Pancreas (tissue), 10 donors: ENCODE measurements at places on chromosomes 2 and 18. TPM values are rescaled to one million over a fixed set of nuclear protein-coding genes. Genes with fewer than 3 reads are reported as not detected.
A peak's percentile ranks its signal among the peaks of the same experiment; 100 is the strongest.

DNA sequence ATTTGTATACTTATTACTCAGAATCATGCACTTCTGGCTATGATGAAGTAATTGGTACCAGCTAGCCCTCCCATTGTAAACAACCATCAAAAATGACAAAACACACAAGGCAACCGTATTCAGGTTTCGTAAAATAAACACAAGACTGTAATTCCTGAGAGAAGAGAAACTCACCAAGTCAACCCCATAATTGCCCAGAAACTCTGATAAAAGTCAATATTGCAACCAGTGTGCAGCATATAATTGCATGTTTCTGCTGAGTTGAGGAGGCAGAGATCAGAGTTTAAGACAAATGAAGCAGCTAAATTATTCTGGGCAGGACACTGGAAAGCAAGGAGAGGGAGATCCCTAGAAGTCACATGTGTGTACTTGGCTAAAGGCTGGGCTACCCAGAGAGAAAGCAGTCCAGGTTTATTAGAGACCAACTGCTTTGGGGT is 90.3 kb downstream of the ROCK2 start:
- no peak for DNase-seq

- DNase-seq, result no peak
These were observed 226.8 kb downstream of the TNS1 start for GRCh38 chr2:217775920-217776503.

DNA sequence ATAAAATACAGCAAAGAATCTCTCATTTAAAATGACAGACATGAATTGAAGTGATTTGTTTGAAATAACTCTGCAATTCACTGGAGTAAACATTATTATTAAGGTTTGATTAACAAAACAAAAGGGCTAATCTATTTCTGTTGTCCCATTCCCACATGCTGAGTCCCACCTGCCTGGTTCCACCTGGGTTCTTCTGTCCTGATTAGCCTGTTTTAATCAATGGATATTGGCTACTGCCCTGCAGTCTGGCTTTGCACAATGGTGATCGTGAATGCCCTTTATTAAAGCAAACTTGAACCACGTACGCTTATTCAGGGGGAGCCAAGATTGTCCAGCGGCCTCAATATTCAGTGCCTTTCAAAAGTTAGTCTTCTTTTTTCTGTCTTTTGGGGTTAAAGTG is 72.8 kb upstream of the CDH19 start:
- DNase-seq, result no peak

- no peak for DNase-seq
These were observed 206.8 kb downstream of the VAPA start for GRCh38 chr18:10120622-10121021.

TRIM43 gene
- polyA plus RNA-seq, result not detected

GRCh38 chr2:12416600-12416999 is 300.1 kb upstream of the TRIB2 start:
- peak; percentile 33 for DNase-seq

DNA sequence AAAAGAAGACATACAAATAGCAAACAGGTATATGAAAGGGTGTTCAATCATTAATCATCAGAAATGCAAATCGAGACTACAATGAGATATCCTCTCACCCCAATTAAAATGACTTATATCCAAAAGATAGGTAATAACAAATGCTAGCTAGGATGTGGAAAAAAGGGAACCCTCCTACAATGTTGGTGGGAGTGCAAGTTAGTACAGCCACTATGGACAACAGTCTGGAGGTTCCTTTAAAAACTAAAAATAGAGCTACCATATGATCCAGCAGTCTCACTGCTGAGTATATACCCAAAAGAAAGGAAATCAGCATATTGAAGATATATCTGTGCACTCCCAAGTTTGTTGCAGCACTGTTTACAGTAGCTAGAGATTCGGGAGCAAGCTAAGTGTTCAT is 271.5 kb downstream of the MBD5 start:
- DNase-seq, result no peak

HOXD13 gene
- not detected for polyA plus RNA-seq

DNA sequence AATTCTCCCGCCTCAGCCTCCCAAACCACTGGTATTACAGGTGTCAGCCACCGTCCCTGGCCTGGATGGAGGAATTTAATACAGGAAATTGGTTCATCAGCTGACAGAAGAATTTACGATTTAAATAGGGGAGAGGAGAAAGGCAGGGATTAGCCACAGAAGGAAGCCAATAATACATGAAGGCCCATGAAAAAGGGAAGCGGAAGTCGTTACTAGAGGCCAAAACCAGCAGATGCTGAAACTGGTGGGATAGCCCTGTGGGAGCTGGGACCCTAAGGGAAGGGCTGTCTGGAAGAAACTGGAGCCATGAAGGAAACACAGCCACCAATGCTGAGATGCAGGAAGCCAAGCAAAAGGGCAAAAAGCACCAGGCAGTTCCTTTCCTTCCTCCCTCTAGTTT is 163.7 kb upstream of the RMP24 start:
- DNase-seq, result no peak

WDFY1 gene
- 5.5 TPM for polyA plus RNA-seq

DNA sequence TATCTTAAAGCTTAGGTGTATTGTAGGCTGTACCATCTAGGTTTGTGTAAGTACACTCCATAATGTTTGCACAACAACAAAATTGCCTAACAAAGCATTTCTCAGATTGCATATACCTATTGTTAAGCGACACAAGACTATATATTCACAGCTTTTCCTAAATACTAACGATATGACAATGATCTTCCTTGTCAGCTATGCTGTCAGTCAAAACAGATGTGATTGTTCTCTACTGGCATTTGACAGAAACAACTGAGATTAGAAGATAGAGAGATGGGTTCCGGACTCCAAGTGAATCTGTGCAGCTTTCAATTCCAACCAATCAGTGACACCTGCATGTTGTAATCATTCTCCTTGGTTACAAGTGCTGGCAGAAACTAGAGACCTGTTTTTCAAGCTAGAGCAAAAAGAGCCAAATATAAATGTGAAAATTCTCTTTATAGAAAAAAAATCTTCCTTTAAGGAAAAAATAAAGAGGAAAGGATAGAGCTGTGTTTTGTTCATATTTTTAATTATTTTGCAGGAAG is 1232.3 kb upstream of the SLC39A10 start:
- DNase-seq, result no peak

STAT4 gene
- polyA plus RNA-seq, result 2.0 TPM

TNFAIP6 gene
- 0.16 TPM for polyA plus RNA-seq

ANKRD30BL gene
- 0.11 TPM for polyA plus RNA-seq

GRCh38 chr18:79283131-79283810 is 112.5 kb upstream of the NFATC1 start:
- DNase-seq, result no peak

GRCh38 chr2:162821176-162821575 is 17.4 kb downstream of the KCNH7 start:
- no peak for DNase-seq

DNA sequence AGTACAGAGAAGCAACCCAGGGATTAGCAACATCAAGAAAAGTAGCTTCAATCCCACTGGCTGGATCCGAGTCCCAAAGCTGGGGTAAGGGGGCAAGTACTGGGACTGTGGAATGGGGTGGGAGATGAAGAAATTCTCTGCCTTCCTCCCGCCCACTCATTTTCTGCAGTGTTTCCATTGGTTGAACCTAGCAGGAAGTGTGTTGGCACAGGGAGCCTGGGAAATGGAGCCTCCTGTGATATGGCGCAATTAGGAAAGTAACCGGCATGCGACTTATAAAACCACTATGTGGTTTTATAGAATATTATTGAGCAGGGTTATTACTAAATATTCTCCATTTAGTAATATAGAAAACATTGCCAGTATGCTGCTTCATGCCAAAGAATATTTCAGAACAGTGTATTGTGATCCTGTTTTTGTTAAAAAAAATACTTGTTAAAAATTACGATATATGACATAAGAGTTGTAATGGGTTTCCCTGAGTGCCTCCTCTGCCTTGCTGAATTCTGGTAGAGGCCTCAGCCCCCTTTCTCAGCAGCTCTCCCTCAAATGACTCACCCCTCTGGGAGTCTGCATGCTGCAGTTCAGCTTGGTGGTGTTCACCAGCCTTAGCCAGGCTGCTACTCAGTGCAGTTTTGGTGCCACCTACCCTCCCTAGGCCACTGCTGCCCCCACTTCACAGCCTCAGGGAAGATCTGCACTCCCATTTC is 60.5 kb downstream of the HK2 start:
- DNase-seq, result no peak

DNA sequence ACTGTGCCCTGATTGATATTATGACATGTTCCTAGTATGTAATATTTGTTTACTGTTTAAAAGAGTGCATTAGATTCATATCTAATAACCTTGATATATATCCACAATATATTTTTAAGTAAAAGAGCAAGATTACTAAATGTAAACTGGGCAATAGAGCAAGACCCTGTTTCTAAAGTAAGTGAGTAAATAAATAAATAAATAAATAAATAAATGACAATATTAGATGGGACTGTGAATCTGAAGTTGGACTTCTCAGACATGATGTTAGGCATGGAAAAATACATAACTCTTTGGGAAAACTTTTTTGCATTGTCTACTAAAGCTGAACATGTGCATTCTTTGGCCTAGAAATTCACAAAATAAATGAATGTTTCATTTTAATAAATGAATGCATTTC is 164.7 kb downstream of the CCDC178 start:
- DNase-seq, result no peak

DNA sequence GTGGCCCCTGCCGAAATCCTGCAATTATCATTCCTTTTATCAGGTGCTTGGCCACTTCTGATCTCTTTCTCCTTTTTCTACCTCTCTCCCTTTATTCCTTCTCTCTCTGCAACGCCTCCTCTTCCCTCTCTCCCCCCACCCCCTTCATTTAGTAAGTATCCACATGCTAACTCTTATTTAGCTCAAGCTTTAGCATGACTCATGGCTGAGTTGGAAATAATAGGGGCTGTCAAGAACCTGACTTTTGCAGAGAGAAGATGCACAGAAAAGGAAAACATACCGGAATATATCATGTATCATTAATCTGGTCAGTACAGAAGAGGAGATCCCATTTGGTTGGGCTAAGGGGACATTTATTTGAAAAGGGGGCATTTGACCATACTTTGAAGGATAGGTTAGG is 33.1 kb downstream of the FAM171B start:
- no peak for DNase-seq

HMSD gene
- 0.08 TPM for polyA plus RNA-seq

DNA sequence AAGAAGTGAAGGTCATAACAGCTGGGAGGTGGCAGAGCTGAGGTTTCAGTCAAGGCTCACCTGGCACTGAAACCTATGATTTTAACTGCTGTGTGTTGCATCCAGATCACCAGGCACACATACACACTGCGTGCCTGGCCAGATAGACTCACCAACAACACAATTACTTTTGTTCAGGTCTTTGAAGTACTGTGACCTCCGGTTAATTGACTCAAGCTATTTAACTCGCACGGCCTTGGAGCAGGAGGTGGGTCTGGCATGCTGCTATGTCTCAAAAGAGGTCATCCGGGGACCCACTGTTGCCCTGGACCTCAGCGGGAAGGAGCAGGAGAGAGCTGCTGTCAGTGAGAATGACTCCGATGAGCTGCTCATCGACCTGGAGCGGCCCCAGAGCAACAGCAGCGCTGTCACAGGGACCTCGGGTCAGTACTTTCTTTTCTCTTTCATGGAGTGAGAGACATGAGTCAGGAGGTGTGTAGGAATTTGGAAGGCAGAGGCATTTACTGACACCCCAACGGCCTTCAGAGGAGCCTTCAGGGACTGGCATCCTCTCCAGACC is 104.1 kb downstream of the ESCO1 start:
- DNase-seq, result no peak

REG3G gene
- polyA plus RNA-seq, result 73.2 TPM

- no peak for DNase-seq
These were observed 30.8 kb downstream of the SESTD1 start for GRCh38 chr2:179233626-179234430.

- no peak for DNase-seq
These were observed 1.5 kb downstream of the TET3 start for GRCh38 chr2:73986085-73986681.

DNA sequence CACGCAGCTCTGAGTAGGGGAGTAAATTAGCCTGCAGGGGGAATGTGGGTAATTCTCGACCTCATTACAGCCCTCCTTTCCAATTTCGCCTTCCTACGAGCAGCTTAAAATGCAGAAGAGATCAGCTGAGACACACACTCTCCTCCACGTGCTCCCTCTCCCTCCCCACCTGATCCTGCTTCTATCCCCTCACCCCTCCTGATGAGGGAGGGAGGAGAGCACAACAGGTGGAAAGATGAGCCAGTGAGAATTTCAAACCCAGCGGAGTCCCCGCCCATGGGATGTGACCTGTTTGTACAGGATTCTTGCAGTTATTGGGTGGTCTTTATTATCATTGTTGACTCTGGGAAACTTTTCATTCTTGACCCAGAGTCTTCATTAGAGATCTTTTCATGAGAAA is 35.5 kb downstream of the DDX18 start:
- DNase-seq, result no peak

HOXD9 gene
- polyA plus RNA-seq, result 0.49 TPM

ICOS gene
- not detected for polyA plus RNA-seq

DYSF gene
- polyA plus RNA-seq, result 2.2 TPM

GRCh38 chr2:241034490-241035141 is 36.2 kb downstream of the SNED1 start:
- no peak for DNase-seq

REEP1 gene
- 4.2 TPM for polyA plus RNA-seq

GRCh38 chr2:162317861-162318327 is 590 bp downstream of the IFIH1 start:
- peak; percentile 16 for DNase-seq

HPCAL1 gene
- polyA plus RNA-seq, result 22.1 TPM

DNA sequence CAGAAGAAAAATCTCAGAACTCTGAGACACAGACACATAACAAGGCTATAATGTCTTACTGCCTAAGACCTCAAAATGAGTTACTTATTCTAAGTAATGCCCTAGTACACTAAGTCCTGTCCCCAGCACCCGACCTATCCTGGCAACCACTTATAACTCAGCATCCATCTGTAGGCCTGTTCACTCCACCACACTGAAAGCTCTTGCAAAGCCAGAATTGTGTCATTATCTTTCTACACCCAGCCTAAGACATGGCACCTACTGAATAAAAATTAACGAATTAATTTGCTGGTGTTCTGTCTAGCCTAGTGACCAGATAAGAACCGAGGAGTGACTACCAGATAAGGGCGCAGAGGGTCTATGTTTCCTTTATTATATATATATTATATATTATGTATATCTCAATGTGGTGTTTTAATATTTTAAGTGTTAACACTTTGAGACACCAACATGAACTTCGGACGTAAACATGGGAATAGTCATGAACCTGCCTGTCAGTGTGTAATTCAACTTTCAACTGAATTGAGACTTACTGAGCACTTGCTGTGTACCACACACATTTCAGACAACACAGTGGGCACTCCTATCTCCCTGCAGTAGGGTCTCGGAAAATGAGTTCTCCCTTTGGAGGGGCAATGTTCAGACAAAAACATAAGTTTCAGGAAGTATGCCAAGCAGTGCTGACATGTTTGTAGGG is 27.7 kb downstream of the TMEM131 start:
- DNase-seq, result no peak

LYG2 gene
- 0.16 TPM for polyA plus RNA-seq

GRCh38 chr2:84727315-84727714 is 153.6 kb downstream of the TRABD2A start:
- DNase-seq, result no peak

DNA sequence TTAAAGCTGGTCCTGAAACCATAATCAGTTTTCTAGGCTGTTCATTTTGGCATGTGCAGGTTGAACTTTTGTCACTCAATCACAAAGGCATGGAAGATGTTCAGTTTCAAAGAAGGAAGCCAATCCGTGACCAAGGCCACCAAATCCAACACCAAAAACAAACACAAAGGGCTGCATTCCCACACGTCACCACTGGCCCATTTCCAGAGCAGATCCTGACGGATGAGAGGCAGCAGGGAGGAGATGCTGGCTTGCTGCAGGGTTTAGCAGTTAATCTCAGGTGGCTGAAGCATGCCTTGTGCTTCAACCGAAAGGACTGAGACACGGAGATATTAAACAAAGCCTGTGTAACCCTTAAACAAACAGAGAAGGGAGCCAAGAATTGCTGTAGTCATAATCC is 191.9 kb upstream of the CTAGE1 start:
- peak; percentile 62 for DNase-seq
